ENCODE measurements at places on chromosomes 12 and 14.

DNA sequence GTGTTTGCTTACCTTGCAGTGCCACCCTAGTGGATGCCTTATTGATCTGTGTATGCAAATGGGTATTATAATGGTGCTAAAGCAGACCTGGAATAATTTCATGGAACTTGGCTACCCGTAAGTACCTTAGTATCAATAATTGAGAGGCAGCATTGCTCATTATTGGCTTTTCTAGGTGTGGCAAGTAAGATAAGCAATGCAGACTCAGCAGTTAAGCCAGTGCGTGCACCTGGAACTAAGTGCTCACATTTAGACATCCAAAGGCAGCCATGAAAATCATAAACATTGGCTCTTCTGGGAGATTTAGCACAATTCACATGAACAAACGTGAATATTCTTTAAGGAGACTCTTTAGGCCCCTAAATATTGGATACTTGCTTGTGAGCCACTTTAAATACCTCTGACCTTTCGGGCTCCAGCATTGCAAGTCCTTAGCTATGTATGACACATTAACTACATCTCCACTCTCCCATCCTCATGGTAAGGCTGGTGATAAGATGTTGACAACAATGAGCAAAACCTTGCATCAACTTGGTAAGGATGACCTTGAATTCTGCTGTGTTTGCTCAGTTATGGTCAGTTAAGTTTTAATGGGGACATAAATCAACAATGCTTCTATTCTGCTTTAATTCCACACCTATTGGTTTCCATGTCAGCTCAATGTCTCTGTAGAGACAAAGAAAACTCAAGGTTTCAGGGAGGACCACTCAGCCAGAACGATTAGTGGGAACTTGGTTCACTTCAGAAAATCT, 112.0 kb downstream of the SLC5A8 start:
- no peak for DNase-seq

DNA sequence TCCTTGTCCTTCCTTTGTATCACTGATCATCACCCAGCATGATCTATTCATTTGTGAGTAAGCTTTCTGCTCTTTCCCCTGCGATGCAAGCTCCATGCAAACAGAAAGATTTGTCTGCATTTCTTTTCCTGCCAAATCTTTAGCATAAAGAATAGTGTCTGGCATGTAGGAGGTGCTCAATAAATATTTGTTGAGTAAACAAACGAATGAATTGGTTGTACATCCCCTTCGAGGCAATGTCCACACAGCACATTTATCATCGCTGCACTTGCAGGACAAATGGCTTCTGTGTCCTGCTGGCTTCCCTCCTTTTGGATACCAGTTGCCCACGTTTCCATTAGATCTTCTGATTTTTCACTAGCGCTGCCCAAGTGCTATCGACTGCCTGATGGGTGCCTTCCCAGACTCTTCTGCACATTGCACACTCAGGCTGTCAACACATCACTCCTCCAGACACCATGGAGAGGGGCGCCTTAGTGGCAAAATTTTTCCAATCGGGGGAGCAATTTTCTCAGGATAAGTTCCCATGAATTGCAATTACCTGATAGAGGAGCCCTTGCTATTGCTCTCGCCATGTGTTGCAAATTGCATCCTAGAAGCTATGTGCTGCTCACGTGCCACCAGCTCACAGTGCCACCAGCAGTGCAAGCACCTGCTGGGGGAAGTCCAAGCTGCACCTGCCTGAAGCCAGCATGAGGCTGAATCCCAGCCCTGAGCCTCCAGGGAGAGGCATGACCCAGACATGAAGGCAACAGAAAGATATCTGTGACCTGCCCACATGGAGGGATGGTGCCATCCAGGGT, 206.6 kb downstream of the KIF26A start:
- no peak for DNase-seq

- no peak for DNase-seq
These were observed 21.1 kb downstream of the GSC start for GRCh38 chr14:94748667-94749347.

DNA sequence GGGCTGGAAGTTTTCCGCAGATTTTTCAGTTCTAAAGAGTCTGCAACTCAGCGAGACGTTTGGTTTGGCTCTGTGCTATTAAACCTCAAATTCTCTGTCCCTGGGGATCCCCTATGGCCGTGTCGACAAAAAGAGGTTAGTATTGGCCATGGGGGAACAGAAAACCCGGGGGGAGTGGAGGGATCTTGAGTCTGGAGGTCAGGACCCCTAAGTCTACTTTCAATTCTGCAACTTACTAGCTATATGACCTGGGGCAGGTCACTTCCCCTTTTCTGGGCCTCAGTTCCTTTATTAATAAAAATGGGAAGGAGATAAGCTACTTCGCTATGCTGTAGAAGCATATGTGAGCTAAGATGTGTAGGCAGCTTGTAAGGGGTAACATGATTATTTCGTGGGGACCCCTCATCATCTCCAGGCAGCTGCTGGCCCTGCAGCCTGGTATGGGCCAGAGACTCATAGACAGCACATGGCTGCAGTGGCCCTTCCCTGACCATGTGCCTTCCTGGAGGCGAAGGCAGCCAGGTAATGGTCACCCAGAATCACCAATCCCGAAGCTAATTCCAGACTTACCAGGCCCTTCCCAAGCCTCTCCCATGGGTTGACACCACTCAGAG, 8.6 kb downstream of the ASB2 start:
- no peak for DNase-seq

- no peak for DNase-seq
These were observed 6.9 kb upstream of the BMP4 start for GRCh38 chr14:53963320-53964227.

DNA sequence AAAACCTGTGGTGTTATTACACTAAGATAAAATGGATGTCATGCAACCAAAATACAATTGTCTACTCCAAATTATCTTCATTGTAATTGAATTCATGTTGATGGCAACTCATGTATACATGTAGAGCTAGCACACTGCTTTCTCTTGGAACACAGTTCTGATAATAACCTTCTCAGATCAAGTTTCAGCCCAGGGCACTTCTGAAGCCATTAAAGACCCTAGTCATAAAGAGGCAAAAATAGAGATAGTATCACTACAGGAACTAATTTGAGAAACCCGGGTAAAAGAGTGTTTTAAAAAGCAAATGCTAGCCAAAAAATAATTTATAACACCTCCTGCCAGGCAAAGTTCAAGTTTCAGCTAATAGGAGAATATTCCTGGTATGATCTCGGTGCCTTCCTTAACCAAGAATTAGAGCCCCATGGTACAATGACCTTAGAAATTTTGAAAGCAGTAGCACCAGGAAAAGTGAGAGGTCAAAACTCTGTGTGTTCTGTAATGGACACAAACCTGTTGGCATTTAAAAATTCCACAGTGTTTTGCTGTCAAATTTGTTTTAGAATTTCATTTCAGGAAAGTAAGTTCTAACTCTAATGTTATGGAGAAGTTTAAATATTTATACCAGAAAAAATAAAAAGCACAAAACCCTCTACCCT, 105.0 kb upstream of the FRMD6 start:
- DNase-seq: no peak

- no peak for DNase-seq
These were observed 19.2 kb upstream of the MAP1LC3B2 start for GRCh38 chr12:116539905-116540482.

GRCh38 chr12:68932128-68932960, 627 bp downstream of the CPM start:
- no peak for DNase-seq

DNA sequence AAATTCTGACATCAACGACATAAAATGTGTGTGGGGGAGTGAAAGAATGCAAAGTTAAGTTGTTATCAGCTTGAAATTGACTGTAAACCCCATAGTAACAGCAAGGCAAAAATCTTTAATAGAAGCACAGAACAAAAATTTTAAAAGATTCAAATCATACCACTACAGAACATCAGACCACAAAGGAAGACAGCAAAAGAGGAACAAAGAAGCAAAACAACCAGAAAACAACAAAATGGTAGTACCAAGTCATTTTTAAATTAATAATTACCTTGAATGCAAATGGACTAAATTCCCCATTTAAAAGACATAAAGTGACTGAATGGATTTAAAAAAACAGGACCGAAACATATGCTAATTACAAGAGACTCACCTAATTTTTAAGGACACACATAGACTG, 31.3 kb downstream of the A2M start:
- no peak for DNase-seq

GRCh38 chr14:96660667-96661066, 136.5 kb upstream of the VRK1 start:
- no peak for DNase-seq

- no peak for DNase-seq
These were observed 26.7 kb downstream of the TBK1 start for GRCh38 chr12:64478661-64479060.

DNA sequence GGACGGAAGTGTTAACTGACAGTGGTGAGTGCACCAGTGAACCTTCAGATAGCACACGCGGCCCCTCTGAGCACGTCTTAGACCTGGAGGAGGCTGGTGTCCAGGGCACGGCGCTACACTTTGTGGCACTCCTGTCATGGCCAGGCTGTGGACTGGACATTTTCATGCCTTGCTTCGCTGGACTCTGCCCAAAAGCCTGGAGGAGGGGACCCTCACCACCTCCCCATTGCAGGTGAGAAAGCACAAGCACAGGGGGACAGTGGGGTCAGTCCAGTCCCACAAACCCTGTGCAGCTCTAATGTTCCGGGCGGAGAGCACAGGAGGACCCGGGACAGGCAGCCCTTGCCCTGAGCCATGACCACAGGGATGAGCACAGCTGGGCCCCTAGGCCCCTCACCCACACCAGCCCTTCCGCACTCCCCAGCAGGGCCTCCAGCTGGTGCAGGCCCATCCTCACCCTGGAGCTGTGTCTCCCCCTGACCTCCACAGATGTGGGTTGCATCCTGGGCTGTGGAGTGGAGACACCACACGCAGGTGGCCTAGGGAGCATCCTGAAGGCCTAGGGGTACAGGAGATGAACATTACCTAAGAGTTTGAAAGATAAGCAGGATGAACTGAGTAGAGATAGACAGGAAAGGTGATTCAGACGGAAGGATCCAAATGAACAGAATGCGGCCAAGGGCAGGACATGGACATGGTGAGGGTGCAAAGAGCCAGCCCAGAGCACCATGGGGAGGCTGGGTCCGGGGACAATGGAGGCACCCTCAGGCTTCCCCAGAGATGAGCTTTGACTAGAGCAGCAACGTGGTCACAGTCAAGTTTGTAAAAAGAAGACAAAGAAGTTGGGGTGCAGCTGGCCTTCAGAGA, 132.8 kb downstream of the BCL11B start:
- DNase-seq: no peak

- no peak for DNase-seq
These were observed 102.3 kb downstream of the RERG start for GRCh38 chr12:15118955-15119354.

DNA sequence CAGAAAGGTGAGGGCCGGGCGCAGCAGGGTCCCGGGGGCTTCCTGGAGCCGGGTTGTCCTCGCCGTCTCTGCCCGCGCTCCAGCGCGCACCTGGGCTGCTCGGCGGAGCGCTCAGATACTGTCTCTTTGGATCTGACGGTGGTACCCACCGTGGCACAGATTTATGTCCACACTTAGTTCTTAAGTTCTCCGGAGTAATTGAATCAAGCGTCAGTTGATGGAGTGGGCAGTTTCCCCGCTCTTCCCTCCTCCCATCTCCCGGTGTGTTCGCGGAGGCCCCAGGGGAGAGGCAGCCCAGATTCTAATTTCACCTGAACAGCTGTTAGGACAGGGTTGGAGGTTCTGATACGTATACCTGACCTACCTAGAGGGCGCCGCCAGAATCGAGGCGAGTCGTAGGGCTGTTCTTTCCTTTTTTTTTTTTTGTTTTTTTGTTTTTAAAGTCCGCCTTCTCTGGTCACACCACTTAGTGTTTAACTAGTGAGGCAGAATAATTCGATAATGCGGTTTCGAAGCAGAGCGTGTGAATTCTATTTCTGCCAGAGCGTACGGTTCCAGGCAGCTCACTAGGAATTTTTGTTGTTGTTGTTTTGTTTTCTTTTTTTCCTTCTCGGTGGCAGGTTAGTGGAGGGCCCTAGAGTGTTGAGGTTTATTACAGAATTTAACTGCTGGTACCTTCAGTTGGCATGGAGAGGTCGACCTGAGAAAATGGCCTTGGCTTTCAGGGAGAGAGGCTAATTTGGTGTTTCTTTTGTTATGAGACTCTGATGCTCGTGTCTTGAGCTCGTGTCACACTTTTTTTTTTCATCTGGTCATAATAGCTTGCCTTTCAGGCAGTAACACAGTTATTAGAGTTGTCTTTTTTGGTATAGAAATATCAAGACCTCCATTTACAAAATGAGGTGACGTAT, 22.3 kb upstream of the GNS start:
- no peak for DNase-seq

GRCh38 chr12:56634837-56635791, 5.0 kb upstream of the BAZ2A start:
- peak; percentile 60 for DNase-seq

DNA sequence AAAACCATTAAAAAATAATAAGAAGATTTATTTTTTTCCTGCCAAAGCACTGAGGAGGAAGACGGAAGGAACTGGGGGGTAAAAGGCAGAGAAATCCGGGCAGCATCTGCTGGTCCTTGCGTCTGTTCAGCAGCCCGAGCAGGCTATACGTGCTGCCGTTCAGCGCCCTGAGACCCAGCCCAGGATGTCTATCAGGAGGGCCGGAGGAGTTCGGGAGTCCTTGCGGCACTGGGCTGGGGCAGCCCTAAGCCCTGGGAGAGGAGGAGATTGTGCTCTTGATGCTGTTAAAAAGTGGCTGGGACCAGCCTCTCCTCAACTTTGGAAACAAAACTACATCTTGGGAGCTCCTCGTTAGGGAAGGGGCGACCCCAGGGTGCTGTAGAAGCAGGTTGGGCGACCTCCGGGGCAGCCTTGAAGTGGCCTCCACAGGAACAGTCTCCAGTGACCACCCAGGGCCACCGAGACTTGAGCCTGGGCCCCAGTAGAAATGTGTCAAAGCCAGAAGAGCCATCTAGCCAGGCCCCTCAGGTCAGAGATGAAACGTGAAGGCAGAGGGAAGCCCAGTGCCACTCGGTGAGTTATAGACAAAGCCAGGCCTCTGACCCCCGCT, 14.3 kb downstream of the PGF start:
- no peak for DNase-seq

GRCh38 chr14:79093531-79093930, 923.4 kb downstream of the NRXN3 start:
- no peak for DNase-seq

Measured in activated CD8-positive, alpha-beta memory T cell treated with anti-CD3 and anti-CD28 coated beads, Interleukin-2, amount 50 U/mL, for 4 hours (primary cell).